Activated CD4-positive, alpha-beta T cell treated with anti-CD3 and anti-CD28 coated beads, Interleukin-2, amount 10 ng/mL, durations not matched to agents 24 days and 14 days (primary cell): ENCODE measurements at places on chromosomes 2 and 18. TPM values are rescaled to one million over a fixed set of nuclear protein-coding genes. Genes with fewer than 3 reads are reported as not detected.

DNA sequence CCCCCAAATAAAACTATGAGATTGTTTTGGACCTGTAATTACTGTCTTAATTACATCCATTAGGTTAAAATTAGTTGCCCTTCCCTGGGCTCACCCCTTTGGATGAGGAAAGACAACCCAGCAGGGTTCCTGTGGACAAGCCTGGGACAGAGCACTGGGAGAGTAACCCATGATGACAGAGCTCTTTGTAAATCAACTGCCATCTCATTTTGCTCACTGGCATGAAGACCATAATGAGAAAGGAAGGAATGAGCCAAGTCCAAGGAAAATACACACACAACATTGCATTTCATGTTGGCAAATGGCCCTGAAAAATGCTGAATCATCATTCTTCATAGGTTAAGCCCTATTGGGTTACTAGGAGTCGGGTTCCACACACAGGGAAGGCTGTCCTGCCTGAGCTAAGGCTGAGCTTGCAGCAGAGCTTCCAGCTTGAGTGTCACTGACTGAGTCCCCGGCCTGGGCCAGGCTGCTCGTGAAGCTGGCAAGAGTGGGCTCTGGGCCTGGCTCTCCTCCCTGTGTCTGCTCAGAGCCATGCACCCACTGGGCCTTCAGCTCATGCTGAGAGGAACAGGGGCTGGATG, 94.1 kb upstream of the ACAA2 start:
- H3K4me1 ChIP-seq: peaks cover 8% of the 10 kb centered on the region
- no peak for DNase-seq
- H3K27ac ChIP-seq: no peak overlapping the region
- H3K4me3 ChIP-seq: no peak overlapping the region
- no peaks in the 10 kb centered on the region for H3K27me3 ChIP-seq

DNA sequence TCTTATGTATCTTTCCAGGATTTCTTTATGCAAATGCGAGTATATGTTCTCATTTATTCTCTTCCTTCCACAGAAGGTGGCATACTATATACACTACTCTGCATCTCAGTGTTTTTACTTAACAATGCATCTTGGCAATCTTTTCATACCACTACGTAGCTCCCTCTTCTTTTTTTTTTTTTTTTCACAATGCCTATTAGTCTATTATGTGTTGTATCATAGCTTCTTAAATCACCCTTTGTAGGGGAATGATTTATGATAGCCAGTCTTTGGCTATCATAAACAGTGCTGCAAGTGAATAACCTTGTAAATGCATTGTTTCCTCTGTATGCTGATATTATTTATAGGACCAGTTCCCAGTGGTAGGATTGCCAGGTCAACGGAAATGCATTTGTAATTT, 204.2 kb downstream of the BABAM2 start:
- no peaks in the 10 kb centered on the region for H3K4me1 ChIP-seq
- no peak overlapping the region for H3K4me3 ChIP-seq
- DNase-seq: no peak
- no peak overlapping the region for H3K27ac ChIP-seq

GRCh38 chr2:168928113-168928831, 27.2 kb downstream of the G6PC2 start:
- H3K36me3 ChIP-seq: no peaks in the 10 kb centered on the region
- H3K4me1 ChIP-seq: no peaks in the 10 kb centered on the region
- no peak overlapping the region for H3K27ac ChIP-seq
- no peak overlapping the region for H3K4me3 ChIP-seq

- H3K27ac ChIP-seq: no peak overlapping the region
- H3K36me3 ChIP-seq: no peaks in the 10 kb centered on the region
- no peak overlapping the region for H3K4me3 ChIP-seq
Measured at GRCh38 chr18:26419746-26420145, 128.6 kb downstream of the KCTD1 start.

DNA sequence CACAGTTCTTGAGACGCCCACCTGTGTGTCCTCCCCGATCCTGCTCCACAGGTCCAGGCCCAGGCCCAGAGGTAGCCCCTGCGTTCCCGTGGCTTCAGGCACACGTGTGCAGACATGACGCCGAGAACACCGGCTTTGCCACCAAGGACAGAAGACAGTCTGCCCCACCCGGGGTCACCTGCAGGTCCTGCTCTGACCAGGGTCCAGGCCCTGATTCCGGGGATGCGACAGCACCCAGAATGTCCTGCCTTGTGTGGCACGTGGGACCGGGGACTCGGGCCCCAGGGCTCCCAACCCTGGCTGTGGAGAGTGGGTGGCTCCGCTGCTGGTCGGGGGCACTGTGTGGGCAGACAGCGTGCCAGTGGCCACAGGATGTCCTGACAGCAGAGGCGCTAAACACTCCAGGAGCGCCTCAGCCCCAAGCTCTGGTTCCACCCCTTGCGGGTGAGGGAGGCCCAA, 36.9 kb downstream of the ADI1 start:
- H3K27me3 ChIP-seq: no peaks in the 10 kb centered on the region
- H3K27ac ChIP-seq: no peak overlapping the region
- peaks cover 12% of the 10 kb centered on the region for H3K36me3 ChIP-seq
- H3K4me3 ChIP-seq: no peak overlapping the region
- no peak for DNase-seq
- peaks cover 4% of the 10 kb centered on the region for H3K4me1 ChIP-seq

DNA sequence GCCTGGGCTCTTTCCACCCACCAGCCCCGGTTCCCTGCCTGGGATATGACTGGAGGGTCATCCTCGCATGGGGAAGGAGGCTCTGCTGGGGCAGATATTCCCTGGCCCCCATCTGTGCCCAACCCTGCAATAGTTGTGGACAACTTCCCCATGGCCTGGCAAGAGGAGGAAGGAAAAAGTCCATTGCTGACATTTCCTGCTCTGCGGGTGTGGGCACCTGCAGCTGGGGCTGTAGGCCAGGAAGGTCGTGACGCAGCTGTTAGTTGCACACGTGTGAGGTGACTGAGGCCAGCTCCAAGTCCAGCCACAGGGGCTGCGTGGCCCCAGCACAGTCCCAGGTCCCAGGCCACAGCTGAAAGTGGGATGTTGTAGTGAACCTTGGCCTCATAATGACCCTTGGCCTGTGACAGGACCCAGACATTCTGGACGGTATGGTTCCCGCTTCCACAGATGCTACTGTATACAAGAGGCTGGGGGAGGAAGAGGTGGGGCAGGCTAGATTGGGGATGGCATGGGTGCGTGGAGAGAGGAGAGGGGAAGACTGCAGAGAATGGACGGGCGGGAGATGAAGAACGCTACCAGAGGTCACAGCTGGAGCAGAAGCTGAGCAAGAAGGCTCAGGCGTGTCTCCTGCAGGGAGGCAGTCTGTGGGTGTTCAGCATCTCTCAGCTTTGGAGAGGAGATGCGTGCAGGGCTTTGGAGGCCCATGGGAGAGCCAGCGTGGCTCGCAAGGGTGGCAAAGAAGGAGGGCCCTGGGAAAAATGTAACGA, 22.1 kb downstream of the OTOF start:
- no peak overlapping the region for H3K27ac ChIP-seq
- H3K27me3 ChIP-seq: peaks cover 13% of the 10 kb centered on the region
- DNase-seq: no peak
- no peaks in the 10 kb centered on the region for H3K4me1 ChIP-seq

- peaks cover 2% of the 10 kb centered on the region for H3K36me3 ChIP-seq
- no peak overlapping the region for H3K4me3 ChIP-seq
- no peak overlapping the region for H3K27ac ChIP-seq
- no peaks in the 10 kb centered on the region for H3K27me3 ChIP-seq
- no peak for DNase-seq
Measured at GRCh38 chr2:134146161-134146560, 107.7 kb upstream of the MGAT5 start.

DNA sequence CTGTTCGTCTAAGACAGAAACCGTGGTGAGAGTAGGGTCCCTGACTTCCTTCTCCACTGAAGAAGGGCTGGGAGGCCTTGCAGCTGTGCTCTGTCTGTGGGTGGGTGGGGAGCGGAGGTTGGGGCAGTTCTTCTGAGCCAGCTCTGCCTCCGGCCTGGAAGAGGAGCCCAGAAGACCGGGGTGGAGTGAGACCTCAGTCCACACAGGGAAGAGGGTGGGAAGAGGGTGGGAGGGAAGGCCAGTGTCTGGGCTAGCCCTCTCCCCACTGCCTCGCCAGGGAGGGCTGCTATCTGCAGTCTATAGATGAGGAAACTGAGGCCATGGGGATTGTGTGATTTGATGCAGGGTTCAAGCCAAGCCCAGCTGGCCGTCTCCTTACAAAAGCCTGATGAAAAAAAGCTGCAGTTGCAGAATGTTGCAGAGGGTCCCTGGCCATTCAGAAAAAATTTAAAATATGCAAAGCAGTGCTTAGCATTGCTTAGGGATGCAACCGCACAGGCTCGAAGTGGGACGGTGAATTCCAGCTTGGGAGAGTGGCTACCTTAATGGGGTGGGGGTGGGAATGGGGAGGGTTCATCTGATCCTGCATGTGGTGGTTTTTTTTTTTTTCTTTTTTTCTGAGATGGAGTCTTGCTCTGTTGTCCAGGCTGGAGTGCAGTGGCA, 181.6 kb upstream of the HS6ST1 start:
- no peaks in the 10 kb centered on the region for H3K27me3 ChIP-seq
- H3K27ac ChIP-seq: no peak overlapping the region
- no peaks in the 10 kb centered on the region for H3K36me3 ChIP-seq
- no peak for DNase-seq
- no peak overlapping the region for H3K4me3 ChIP-seq

- peaks cover 31% of the 10 kb centered on the region for H3K36me3 ChIP-seq
- DNase-seq: no peak
- no peak overlapping the region for H3K27ac ChIP-seq
- no peaks in the 10 kb centered on the region for H3K27me3 ChIP-seq
- H3K4me3 ChIP-seq: no peak overlapping the region
Measured at GRCh38 chr2:201402651-201403562, 45.8 kb upstream of the FLACC1 start.

DNA sequence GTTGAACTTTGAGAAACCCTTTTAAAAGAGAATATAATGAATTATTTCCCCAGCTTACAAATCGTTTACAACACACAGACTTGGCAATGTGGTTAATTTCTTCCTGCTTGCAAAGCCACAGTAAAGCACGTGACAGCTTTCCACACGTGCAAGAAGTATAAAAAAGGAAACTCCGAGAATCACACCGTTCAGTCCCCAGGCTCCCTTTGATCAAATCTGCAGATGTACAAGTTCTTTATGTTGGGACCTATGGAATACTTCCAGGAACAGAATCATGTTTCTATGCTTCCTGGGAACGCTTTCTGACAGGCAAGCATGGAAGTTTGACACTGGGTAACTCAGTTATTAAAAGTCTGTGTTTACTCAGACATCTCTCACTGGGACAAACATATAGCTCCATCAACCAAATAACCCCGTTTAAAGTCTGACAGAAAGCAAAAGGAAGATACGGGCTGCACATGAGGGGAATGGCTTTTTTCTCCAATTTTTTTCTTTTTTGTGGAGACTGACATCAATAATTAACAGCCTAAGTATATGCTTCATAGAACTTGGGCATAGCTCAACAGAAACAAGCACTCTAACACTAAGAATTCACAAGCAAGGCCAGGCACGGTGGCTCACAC, 134.8 kb downstream of the EIPR1 start:
- no peak overlapping the region for H3K27ac ChIP-seq
- H3K27me3 ChIP-seq: no peaks in the 10 kb centered on the region
- H3K36me3 ChIP-seq: peaks cover 21% of the 10 kb centered on the region
- no peak overlapping the region for H3K4me3 ChIP-seq
- DNase-seq: peak; percentile 80

DNA sequence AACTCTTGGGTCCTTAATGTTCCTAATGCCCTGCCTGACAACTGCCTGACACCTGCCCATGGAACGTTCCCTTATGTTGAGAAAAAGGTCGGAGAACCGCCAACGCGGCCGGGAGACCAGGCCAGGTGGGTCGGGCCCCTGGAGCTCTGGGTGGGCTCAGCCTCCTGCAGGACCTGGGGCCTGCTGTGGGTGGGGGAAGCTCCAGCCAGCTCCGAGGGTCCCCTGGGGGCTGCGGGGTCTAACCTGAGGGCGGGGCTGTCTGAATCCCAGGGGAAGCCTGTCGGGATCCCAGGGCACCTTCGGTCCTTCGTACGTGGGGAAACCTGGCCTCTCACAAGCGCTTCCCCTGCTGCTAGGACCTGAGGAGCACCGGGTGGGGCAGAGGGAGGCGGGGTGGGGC, 296.0 kb downstream of the NDUFA10 start:
- peaks cover 4% of the 10 kb centered on the region for H3K4me1 ChIP-seq
- H3K4me3 ChIP-seq: no peak overlapping the region
- no peak for DNase-seq
- no peaks in the 10 kb centered on the region for H3K36me3 ChIP-seq
- no peaks in the 10 kb centered on the region for H3K27me3 ChIP-seq
- no peak overlapping the region for H3K27ac ChIP-seq

GRCh38 chr2:172062402-172063004, 22.8 kb upstream of the DLX1 start:
- peaks cover 4% of the 10 kb centered on the region for H3K27me3 ChIP-seq
- no peak overlapping the region for H3K4me3 ChIP-seq
- H3K36me3 ChIP-seq: peaks cover 3% of the 10 kb centered on the region
- H3K27ac ChIP-seq: no peak overlapping the region
- no peak for DNase-seq

GRCh38 chr2:214904634-214905033, 95.2 kb upstream of the BARD1 start:
- H3K27ac ChIP-seq: no peak overlapping the region
- no peaks in the 10 kb centered on the region for H3K36me3 ChIP-seq
- DNase-seq: no peak
- H3K4me3 ChIP-seq: no peak overlapping the region
- H3K4me1 ChIP-seq: no peaks in the 10 kb centered on the region

POTEI gene
- total RNA-seq: not detected in 2 replicates
